ENCODE measurements at places on chromosomes 2 and 18.

- DNase-seq, result no peak
These were observed 17.6 kb downstream of the HIBCH start for GRCh38 chr2:190302052-190302451.

DNA sequence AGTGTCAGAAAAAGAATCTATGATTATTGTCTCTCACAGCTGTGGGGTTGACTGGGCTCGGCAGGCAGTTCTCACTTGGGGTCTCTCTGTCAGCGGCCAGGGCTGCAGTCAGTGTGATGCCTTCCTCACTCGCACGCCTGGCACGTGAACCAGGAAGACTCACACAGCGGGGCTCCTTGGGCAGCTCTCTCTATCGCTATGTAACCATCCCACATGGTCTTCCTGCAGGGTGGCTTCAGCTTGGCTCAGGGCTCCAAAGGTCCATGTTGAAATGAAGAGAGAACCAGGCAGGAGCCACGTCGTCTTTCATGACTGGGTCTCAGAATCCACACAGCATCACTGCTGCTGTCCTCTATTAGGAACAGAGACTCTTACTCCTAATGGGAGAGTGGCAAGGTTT lies 30.6 kb upstream of the SLC1A4 start:
- no peak for DNase-seq

DNA sequence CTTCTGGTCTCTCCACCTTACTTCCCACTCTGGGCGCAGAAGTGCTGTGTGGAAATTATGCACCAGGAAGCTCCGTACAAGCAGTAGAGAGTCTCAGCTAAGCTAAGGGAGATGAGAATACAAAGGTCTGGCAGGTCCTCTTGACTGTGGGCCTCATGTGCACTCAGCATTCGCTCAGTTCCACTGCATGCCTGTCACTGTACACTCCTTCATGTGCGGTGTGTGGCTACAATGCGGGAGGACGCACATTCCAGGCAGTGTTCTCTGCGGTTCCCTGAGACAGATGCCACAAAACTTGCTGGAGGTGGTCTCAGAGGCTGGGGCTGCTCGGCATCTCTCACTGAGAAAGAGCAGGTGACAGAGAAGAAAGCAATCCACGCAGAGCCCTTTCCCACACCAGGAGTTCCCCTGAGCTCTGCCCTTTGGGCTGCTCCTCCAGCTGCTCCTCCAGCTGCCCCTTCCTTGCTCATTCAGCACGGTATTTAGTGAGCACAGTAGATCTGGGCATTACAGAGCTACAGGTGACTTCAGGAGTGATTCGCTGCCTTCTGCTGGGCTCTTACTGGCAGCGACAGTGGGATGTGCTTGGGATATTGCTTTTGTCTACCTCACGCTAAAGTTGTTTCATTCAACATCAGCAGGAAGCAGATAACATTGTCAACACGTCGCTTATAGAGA lies 176.6 kb downstream of the SH3RF3 start:
- no peak for DNase-seq

DNA sequence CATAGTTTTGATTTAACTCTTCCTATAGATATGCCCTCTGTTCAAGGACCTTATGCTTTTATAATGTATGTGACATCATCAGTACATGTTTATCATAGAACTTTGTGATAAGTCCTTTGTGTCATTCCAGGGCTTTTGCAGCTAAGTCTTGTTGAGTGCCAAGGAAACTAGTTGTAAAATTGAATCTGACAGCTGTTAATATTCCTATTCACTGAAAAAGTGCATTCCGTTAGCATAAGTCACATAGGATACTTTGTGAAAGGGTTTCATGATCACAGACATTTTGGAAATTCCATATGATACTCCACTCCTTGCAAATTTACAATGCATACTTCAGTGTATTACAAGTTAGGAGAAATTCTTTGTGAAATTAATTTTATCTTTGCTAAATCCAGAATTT lies 503.4 kb downstream of the CCDC85A start:
- no peak for DNase-seq

GRCh38 chr2:238597638-238598528 lies 171.2 kb downstream of the ASB1 start:
- DNase-seq, result no peak

- DNase-seq, result no peak
These were observed 99.8 kb downstream of the ALK start for GRCh38 chr2:29821591-29821990.
